CD4-positive, alpha-beta T cell treated with Interleukin-17A for 4 hours (primary cell): ENCODE measurements at places on chromosomes 6 and 20.

GRCh38 chr6:137223370-137224131, 4.4 kb upstream of the IFNGR1 start:
- DNase-seq, result no peak

- DNase-seq, result no peak
These were observed 12.1 kb upstream of the SNHG17 start for GRCh38 chr20:38447251-38447661.

- peak; percentile 76 for DNase-seq
These were observed 42.2 kb downstream of the GFOD1 start for GRCh38 chr6:13445005-13445743.

- no peak for DNase-seq
These were observed 341 bp upstream of the MCM9 start for GRCh38 chr6:118935331-118935668.

GRCh38 chr20:13041574-13042457, 33.0 kb downstream of the SPTLC3 start:
- DNase-seq, result no peak

- DNase-seq, result no peak
These were observed 469.8 kb downstream of the BMP2 start for GRCh38 chr20:7237251-7237650.

DNA sequence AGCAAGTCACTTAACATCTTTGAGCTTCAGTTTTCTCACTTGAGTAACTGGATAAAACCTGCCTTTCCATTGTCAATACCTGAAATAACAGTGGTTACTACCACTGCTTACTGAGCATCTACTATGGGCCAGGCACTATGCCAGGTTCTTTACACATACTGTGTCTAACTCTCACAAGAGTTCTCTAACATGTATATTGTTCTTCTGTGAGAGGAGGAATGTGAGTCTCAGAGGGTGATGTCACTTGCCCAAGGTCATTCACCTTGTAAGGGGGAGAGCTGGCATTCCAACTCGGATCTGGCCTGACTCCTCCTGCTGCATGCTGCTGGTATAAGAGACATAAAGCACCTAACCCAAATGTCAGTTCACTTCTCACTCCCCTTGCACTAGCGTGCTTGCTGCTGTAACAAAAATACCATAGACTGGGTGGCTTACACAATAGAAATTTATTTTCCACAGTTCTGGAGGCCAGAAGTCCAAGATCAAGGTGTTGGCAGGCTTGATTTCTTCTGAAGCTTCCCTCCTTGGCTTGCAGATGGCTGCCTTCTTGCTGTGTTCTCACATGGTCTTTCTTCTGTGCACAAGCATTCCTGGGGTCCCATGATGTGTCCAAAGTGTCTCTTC, 21.9 kb upstream of the SGK2 start:
- no peak for DNase-seq

DNA sequence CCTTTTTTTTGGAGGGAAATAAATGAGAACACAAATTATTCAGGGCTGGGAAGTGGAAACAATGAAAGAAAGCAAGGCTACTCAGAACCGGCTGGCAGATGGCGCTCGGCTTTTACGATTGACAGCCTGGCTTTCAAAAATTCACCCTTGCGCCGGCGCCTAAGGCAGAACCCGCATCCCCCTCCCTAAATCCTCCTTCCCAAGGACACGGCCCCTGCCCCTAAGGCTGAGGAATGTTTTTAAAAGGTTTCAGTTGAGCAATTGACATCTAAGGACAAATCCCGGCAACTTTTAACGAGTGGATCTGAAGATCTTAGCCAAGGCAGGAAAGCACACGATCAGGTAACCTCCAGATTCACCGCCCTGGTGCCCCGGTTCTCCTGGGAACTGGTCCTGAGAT, 16.3 kb downstream of the GNAS start:
- peak; percentile 37 for DNase-seq

DNA sequence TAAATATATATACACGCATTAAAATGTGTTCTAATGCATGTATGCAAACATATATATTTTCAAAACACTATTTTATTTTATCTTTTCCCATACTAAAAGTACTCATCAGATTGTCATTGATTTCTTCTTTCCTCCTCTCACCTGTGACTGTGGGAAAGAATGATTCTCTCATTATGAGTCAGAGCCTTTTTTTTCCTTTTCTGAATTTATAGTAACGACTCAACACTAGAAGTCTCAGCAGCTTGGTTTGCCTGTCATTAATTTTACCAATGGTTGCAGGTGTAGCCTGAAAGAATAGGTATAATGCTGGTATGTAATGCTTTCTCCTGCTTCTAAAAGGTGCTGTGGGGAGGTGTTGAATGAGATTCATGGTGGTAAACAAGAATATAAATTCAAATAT, 328.7 kb downstream of the UTRN start:
- no peak for DNase-seq

GRCh38 chr6:43355862-43356590, 13.4 kb downstream of the ZNF318 start:
- DNase-seq, result no peak

- DNase-seq, result no peak
These were observed 37.6 kb upstream of the CCN6 start for GRCh38 chr6:112016320-112016719.

DNA sequence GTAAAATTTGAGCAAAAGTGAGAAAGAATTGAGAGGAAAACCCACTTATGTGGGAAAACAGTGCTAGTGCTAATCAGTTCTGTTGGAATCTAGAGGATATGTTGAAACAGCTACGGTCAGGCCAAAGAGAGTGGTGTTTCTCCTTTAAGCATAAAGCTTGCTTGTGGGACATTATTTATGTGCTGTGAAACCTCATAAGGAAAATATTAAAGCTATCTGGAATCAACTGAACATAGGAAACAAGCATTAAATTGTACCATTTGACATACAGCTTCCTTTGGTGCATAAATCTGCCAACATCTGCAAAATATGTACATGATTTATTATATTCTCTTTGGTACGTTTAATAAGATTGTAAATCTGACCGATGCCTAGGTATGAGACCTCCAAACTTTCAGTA, 182.5 kb upstream of the PDE10A start:
- DNase-seq, result no peak

DNA sequence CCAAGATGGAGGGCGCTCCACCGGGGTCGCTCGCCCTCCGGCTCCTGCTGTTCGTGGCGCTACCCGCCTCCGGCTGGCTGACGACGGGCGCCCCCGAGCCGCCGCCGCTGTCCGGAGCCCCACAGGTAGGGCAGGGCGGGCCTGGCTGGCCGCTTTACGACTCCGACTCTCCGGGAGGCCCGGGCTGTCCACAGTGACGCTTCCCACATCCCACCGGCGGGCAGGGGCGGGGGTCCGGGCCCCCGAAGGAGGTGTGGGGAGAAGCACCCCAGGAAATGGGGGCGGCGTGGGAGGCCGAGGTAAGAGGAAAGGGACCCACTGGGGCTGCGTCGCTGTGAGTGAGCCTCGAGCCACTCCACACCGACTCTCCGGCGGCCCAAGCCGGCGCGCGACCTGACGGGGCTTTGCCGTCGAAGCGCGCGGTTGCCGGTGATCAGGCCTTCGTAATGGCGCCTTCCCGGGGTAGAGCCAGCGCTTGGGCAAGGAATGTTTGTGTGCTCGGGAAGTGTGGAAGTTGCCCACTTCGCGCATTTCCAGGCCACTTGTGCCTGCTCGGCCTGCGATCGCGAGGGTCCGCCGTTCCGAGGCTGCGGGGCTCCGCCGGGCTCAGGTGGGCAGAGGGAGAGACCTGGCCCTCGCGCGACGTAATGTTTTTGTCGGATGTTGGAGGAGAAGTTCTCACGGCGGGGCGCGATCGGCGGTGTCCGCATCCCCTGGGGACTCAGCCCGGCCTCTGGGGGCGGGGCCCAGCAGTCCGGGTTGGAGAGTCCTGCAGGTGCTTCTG, 427 bp downstream of the GINM1 start:
- DNase-seq, result peak; percentile 62

GRCh38 chr20:54515793-54516628, 40.6 kb downstream of the DOK5 start:
- no peak for DNase-seq

DNA sequence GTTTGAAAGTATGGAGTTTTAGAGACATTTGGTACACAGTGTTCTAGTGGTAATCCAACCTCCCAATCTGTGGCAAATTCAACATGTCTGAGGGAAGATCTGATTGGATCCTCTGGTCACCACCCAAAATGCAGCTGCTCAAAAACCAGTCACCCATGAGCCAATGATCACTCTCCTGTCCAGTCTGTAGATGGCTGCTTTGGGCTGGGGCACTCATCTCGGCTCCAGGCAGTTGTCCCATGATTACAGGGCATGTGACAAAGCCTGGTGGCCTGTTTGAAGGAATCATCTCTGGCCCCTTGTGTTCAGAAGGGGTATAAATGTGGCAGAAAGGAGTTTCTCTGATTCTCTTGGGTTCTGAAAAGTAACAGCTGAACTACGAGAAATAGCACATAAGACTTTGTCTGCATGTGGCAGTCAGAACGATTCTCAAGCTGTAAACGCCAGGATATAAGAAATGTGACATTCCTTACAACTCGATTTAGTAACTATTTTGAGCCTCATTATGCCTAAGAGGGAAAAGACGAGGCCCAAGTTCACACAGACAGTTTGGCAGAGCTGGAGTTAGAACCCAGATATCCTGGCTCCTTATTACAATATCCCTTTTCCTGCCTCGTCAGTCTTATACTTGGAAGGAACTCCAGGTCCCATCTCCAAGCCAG, 3.9 kb upstream of the C20orf202 start:
- DNase-seq, result no peak

DNA sequence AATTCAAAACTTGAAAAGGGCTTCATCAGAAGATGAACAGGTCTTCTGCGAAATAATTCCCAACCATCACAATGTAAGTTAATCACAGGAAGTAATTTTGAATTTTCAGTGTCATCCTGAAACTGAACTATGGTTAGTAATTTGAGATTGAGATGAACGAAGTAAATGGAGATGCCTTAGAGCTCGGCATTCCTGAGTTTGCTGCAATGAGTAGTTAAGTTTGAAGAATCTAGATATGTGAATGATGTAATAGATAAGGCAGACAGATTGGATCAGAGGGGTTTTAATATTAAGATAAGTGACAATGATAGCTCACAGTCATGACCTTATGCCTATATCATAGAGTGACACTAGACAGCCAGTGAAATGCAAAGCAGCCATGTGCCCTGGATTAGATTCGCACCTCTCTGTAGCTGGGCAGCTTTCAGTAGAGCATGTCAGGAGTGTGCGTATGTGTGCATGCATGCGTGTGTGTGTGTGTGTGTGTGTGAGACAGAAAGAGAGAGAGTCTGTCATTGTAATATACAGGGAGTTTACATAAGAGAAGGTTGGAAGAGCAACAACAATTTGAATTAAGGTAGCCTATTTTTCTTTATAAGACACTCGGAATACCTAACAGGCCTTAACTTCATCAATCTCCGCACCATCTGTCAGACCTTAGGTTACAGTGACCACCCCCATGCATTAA, 233.0 kb downstream of the GMPR start:
- DNase-seq, result no peak

DNA sequence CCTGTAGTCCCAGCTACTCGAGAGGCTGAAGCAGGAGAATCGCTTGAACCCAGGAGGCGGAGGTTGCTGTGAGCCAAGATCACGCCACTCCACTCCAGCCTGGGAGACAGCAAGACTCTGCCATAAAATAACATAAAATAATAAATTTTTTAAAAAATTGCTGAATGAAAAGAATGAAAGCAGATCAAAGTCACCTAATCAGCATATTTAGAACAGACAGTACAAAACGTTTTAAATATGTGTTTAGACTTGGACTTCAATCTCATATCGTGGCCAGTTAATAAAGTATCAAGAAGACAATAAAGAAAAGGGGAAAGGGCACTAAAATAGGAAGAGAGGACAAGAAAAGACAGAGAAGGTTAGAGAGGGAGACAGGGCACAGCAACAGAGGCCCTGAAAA, 74.6 kb downstream of the EPM2A start:
- no peak for DNase-seq

DNA sequence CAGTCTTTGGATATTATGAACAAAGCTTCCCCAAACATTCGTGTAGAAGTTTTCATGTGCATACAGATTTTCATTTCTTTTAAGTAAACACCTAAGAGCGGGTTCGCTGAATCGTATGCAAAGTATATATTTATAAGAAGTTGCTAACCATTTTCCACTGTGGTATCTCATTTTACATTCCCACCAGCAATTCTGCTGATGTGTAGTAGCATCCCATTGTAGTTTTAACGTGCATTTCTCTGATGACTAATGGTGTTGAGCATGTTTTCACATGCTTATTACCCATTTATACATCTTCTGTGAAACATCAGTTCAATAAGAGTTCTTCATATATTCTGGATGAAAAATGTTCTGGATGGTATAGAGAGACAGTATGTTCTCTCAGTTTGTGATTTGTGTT, 97.4 kb downstream of the IYD start:
- no peak for DNase-seq

GRCh38 chr20:51595058-51595532, 52.6 kb upstream of the NFATC2 start:
- peak; percentile 86 for DNase-seq

DNA sequence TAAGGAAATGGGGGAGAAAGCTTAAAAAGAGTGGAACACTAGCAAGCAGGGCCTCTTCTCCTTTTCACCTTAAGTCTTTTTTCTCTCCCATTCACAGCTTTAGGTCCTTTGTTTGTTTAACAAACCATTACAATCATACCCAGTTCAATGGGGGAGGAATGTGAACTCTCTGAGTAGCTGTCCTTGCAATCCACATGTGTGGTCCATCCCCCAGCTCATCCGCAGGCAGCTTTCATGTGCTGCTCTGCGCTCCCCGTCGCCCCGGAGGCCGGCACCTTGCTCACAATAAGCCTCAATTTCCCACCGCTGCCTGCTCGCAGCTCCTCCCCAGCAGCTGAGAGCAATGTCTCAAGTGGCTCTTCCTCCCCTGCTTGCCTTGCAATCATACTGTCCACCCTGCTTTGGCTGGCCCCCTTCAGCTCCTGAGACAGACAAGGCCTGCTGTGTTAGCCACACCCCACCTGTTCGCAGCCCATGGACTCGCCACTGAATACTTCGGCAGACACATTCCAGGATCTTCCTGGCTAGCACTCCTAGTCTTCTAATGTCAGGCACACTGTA, 49.1 kb downstream of the PLAGL1 start:
- no peak for DNase-seq

- DNase-seq, result no peak
These were observed 527.1 kb downstream of the QKI start for GRCh38 chr6:163941624-163941976.

- peak; percentile 83 for DNase-seq
These were observed 2.6 kb upstream of the ZBP1 start for GRCh38 chr20:57622579-57623381.

GRCh38 chr6:158158123-158158522, 9.9 kb downstream of the SERAC1 start:
- DNase-seq, result no peak

DNA sequence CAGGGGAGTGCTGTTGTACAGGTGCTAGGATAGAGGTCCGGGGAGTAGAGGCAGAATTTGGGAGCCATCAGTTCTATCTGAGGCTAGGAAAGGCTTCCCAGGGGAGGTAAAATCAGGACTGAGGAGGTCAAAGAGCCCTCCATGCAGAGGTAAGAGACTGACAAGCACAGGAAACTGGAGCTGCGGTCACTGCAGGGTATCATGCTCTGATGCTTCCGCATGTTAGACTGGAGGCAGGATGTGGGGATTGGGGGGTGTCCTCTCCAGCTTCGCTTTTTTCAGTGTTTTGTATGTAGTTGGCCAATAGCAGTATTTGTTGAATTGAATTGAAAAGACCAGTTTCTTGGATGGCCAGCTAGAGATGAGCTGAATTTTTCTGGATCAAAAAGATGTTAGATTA, 87.8 kb downstream of the SLC22A3 start:
- DNase-seq, result no peak
